Activated CD4-positive, alpha-beta T cell treated with anti-CD3 and anti-CD28 coated beads, Interleukin-2, amount 10 ng/mL, durations not matched to agents 7 days and 5 days (primary cell): ENCODE measurements at places on chromosomes 4 and X.

GRCh38 chr4:104915864-104916263 is 230.8 kb upstream of the TET2 start:
- DNase-seq, result no peak

GRCh38 chr4:78653655-78654054 is 102.1 kb downstream of the ANXA3 start:
- no peak for DNase-seq

- no peak for DNase-seq
These were observed 127.2 kb downstream of the CHRNA9 start for GRCh38 chr4:40462326-40462725.

GRCh38 chr4:100118181-100118580 is 72.1 kb downstream of the DDIT4L start:
- DNase-seq, result no peak

DNA sequence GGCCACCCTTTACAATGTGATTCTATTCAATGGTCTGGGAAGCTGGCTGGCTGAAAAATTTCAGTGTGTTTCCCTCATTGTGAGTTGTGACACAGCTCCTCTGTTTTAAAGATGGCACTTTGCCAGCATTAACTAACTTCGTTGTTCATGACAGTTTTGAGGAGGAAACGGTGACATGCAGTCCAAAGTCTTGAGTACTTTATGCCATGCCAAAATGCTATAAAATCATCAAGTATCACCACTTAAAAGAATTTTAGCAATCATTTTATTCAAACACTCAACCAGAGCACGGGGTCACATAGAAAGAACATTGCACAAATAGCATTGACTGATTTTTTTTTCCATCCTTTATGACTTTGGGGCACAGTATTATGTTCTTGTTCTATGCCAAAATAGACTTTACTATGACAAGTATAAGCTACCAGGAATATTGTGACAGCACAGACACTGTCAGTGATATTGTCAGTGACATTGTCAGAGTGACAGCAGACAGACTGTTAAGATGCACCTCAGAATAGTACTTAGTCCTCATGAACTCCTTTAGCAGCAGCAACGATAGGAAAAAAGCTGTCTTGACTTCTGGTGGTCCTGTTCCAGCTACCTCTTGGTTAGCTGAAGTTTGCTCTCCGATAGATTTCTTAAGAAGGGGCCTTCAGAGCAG is 46.7 kb downstream of the CXCL13 start:
- DNase-seq, result no peak

GRCh38 chrX:109374262-109374960 is 107.5 kb downstream of the GUCY2F start:
- no peak for DNase-seq

DNA sequence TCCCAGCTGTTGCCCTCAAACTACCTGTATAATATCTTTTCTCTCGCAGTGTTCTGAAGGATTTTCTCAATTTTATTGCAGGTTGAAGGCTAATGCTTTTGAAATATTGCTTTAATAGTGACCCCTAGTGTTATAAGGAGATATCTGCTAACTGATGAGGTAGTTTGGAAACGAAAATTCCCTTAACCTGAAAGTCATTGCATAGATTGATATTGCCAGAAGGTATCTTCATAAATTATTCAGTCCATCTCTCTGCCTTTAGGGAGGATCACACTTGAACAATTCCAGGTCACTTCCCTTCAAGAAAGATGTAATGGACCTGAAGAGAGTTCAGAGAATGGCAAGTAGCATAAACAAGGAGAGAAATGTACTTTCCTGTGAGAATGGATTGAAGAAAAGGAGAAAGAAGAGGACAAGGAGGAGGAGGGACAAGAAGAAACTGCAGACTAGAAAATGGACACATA is 44.1 kb downstream of the TIGD4 start:
- no peak for DNase-seq

GRCh38 chr4:100014616-100015015 is 64.5 kb upstream of the H2AZ1 start:
- DNase-seq, result no peak

GRCh38 chr4:53536328-53536727 is 55.0 kb downstream of the LNX1 start:
- no peak for DNase-seq

DNA sequence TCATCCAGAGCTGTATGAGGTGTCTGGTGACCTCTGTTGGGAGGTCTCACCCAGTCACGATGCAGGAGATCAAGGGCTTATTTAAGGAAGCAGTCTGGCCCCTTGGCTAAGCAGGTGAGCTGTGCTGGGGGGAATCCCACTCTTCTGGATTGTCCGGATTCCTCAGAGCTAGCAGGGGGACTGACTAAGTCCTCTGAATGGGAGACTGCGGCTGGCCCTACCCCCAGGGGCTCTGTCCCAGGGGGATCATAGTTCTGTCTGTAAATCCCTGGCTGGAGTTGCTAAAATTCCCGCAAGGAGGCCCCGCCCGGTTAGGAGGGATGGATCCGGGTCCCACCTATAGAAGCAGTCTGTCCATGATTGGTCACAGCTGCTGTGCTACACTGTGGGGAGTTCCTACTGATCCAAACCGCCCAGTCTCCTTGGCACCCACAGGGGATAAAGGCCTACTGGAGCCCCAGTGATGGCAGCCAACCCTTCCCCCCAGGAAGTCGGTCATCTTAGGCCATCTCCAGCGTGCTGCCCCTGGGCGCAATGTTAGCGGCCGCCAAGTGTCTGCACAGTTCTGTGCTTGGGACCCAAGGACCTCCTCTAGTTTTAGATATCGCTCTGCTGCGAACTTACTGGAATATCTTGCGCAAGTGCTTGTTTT is 118.2 kb upstream of the KLF8 start:
- DNase-seq, result no peak

- no peak for DNase-seq
These were observed 345 bp downstream of the SLC6A8 start for GRCh38 chrX:153688071-153688470.

DNA sequence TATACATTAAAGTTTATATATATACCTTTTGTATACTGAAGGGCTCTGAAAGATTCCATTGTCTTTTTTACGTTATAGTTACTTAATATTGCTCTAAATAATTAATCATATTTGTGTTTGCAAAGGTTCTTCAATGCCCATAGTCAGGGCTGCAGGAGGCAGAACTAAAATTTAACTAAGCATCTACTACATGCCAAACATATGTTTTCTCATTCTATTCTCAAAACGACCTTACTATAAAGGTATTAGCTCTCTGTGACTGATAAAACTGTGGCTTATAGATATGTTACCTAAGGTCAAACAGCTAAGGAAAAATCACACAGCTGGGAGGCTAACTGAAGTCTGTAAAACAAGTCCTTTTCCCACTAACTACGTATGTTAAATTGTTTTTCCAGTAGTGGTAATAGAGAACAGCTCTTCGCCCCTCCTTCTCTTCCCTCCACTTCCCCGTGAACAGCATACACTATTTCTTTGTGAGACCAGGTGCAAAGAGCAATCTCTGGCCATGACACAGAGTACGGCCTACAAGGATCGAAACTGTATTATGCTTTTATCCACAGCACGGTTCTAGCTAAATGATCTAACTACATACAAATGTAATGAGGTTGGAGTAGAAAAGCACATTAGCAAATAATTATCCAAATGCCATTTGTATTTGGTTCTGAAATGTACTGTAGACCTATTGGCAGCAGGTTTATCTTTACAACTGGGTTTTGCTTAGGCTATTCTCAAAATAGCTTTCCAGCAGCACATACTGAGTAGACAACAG is 1.7 kb downstream of the CNOT6L start:
- peak; percentile 18 for DNase-seq
